Suppressor macrophage treated with lipopolysaccharide for 4 hours (primary cell): ENCODE measurements at places on chromosomes 2 and 18.
A peak's percentile ranks its signal among the peaks of the same experiment; 100 is the strongest.

GRCh38 chr2:3422161-3422779 lies 42.8 kb downstream of the TRAPPC12 start:
- DNase-seq: no peak

- DNase-seq: no peak
These were observed 1148.5 kb upstream of the FAM98A start for GRCh38 chr2:34747643-34748042.

- DNase-seq: peak; percentile 22
These were observed 79.8 kb upstream of the LRPPRC start for GRCh38 chr2:44075541-44075940.

- DNase-seq: no peak
These were observed 60.8 kb downstream of the LYPD6B start for GRCh38 chr2:149099298-149099697.

DNA sequence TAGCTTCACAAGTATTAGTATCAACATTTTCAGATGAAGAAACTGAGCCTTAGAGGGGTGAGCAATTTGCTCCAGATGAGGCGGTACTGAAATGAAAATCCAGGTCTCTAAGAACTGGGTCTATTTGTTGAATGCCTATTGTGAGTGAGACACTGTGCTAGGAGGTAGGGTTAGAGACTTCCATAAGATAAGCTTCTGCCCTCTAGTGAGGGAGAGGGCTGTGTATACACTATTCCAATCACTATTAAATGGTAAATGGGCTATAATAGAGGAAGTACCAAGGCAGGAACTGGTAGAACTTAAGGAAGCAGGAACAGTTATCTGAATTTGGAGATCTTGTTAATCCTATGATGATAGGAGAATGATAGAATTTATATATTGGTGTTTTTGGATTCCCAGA lies 23.6 kb upstream of the GLS start:
- DNase-seq: no peak

DNA sequence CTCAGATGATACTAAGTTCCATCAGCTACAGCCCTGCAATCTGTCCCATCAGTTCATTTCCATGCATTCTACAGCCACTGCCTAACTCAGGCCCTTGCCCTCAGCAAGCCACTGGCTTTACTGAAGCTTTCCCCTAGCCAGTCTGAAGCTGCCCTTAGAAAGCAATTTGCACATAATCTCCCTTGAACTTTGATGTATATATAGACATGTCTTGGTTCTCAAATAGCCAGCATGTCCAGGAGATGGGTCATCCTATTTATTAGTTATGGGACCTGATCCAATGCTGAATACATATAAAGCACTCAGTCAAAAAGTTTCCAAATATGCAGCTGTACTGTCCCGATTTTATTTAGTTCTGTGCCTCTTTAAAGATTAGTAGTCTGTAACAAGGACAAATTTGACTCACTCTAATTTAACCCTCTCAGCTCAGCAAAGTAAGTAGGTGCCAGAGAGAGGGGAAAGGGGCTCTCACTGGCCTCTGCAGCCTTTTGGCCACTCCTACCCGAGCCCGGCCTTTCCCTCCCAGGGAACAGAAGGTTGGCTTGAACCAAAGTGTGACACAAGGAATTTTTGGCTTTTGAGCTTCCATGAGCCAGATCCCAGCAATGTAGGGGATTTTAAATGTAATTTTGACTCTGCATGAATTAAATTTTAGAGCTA lies 70.7 kb downstream of the CCDC93 start:
- DNase-seq: no peak

DNA sequence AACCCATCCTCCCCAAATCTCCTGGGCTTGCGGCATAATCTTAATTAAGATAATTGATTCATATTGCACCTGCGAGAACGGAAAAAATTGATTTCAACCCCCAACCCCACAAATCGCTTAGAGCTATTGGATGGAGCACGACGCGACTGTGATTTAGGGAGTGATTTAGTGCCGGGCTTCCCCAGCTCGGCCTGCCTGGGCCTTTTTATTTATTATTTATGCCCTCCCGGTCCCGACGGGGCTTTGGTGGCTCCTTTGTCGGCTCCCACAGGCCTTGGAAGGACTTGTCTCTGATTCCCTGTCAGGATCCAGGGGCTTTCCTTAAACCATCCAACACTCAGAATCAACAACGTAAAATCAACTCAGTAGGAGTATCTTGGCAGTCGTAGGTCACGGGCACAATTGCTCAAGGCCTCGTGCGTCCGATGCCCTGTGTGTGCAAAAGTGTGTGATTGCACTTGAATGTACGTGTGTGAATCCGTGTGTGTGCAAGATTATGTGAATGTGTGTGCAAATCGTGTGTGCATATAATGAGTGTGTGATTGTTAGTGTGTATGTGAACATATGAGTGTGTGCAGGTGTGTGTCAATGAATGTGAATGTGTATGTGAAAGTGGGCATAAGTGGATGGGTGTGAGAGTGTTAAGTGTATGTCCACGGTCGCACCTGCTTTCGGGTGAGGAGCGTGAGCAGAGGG lies 4.3 kb upstream of the NEUROD1 start:
- DNase-seq: no peak

DNA sequence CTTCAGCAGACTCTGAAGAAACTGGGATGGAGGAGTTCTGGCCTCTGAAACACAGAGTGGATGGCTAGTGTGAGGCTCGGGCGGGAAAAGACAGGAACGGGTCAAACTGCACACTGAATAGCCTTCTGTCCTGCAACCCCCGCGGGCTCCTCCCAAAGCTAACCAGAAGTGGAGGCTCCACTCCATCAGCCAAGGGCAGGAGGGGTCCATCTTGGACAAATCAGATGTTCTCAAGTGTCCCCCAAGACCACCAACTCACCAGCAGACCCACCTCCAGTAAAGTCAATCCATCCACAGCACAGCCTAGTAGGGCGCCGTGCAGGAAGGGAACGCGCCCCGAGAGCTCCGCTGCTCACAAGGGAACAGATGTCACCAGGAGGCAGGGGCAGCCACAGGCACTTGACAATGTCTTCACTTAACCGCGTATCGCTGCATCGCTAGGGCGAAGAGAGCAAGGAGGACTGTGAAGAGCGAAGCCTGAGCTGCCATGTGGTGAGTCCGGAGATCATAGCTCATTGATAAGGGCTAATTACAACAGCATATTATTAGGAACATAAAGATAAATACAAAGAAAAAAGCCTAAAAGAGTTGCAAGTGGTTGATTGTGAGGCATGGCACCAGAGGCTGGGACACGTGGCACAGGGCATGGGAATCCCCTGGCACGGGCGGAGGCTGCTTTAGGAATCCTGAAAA lies 494.6 kb upstream of the MYT1L start:
- DNase-seq: no peak

GRCh38 chr2:241208058-241208457 lies 19.6 kb downstream of the ANO7 start:
- DNase-seq: no peak

DNA sequence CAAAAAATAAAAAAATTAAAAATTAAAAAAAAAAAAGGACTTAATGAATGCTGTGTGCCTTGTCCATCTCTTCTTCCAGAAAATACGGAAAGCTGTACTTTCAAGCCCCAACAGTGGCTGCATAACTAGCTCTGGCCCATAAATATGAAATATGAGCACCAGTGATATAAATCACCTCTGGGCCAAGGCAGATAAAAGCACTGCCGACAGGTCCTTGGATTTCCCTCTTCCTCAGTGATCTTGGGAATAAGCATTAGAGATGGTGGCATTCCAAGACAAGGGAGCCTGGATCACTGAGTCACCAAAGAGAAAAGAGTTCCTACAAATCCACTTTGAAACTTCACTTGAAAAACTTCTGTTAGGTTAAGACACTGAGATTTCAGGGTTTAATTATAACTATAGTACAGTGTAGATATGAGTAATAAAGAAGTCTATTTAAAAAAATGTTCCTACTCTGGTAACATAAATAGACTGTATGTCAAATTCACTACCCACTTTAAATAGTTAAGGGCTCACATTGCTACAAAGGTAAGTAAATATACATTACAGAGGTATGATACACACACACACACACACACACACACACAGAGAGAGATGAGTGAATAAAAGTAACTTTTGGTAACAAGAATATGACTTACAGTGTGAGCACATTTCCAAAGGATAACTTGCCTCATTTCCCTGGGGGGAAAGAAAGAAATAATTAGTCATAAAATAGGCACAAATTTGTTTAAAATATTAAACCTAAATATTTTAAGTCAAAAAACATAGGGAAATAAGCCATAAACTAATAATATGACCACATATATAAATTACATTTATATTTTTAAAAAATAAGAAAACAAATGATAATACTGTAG lies 35.6 kb downstream of the PPP3R1 start:
- DNase-seq: no peak

GRCh38 chr18:25282896-25283703 lies 68.9 kb downstream of the ZNF521 start:
- no peak for DNase-seq

GRCh38 chr2:104388296-104388695 lies 465.6 kb upstream of the POU3F3 start:
- DNase-seq: no peak

DNA sequence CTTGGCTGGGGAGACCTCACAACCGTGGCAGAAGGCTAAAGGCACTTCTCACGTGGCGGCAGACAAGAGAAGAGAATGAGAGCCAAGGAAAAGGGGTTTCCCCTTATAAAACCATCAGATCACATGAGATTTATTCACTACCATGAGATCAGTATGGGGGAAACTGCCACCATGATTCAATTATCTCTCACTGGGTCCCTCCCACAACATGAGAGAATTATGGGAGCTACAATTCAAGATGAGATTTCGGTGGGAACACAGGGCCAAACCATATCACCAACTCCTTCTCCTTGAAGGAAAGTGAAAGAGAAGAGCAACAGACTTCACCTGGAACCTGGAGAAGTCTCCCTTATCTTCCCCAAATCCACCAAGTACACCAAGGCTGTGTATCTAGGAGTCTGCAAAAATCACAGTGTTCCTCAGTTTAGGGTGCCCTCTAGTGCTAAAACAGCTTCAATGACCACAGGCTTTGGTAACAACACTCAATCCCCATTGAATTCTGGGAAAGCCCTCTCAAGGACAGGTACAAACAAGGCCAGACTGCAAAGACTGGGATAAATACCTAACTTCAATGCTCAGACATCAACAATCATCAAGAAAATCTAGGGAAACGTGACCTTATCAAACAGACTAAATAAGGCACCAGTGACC lies 148.8 kb upstream of the SRD5A2 start:
- DNase-seq: peak; percentile 2

- no peak for DNase-seq
These were observed 130.6 kb downstream of the LNPK start for GRCh38 chr2:175871331-175872004.
